Spleen (tissue), 13 donors: ENCODE measurements at places on chromosomes 7 and 10. TPM values are rescaled to one million over a fixed set of nuclear protein-coding genes. Genes with fewer than 3 reads are reported as not detected.

ELOVL3 gene
- total RNA-seq, result 0.51 TPM

LYZL1 gene
- total RNA-seq, result not detected

SCRN1 gene
- total RNA-seq, result 20.9 TPM

CDHR3 gene
- 3.8 TPM for total RNA-seq

HYCC1 gene
- total RNA-seq, result 45.1 TPM

PRR15 gene
- total RNA-seq, result not detected

ITPRID1 gene
- total RNA-seq, result not detected

NOD1 gene
- 38.2 TPM for total RNA-seq

SRGN gene
- 527 TPM for total RNA-seq

DNA sequence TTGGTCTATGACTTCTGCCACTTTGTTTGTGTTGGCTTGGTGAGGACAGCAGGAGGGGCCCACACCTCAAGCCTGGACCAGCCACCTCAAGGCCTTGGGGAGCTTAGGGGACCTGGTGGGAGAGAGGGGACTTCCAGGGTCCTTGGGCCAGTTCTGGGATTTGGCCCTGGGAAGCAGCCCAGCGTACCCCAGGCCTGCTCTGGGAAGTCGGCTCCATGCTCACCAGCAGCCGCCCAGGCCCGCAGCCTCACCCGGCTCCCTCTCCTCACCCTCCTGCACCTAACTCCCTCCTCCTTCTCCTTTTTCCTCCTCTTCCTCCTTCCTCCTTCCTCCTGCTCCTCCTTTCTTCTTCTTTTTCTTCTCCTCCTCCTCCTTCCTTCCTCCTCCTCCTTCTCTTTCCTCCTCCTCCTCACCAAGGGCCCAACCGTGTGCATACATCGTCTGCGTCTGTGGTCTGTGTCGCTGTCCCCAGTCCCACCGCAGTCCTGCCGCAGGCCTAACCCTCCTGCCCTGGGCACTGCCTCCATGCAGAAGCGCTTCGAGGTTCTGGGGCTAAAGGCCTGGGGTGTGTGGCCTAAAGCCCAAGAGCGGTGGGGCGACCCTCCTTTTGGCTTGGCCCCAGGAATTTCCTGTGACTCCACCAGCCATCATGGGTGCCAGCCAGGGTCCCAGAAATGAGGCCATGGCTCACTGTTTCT is 5.3 kb downstream of the EN2 start:
- DNase-seq, result peak; percentile 54
- H3K27me3 ChIP-seq, result peaks cover 100% of the 10 kb centered on the region
- peaks cover 43% of the 10 kb centered on the region for H3K4me1 ChIP-seq
- no peak overlapping the region for H3K4me3 ChIP-seq
- no peaks in the 10 kb centered on the region for H3K36me3 ChIP-seq

GRCh38 chr10:101895781-101896180 is 52.2 kb upstream of the KCNIP2 start:
- H3K27ac ChIP-seq, result no peak overlapping the region
- no peak overlapping the region for H3K4me3 ChIP-seq
- no peaks in the 10 kb centered on the region for H3K36me3 ChIP-seq
- no peak for DNase-seq

DNA sequence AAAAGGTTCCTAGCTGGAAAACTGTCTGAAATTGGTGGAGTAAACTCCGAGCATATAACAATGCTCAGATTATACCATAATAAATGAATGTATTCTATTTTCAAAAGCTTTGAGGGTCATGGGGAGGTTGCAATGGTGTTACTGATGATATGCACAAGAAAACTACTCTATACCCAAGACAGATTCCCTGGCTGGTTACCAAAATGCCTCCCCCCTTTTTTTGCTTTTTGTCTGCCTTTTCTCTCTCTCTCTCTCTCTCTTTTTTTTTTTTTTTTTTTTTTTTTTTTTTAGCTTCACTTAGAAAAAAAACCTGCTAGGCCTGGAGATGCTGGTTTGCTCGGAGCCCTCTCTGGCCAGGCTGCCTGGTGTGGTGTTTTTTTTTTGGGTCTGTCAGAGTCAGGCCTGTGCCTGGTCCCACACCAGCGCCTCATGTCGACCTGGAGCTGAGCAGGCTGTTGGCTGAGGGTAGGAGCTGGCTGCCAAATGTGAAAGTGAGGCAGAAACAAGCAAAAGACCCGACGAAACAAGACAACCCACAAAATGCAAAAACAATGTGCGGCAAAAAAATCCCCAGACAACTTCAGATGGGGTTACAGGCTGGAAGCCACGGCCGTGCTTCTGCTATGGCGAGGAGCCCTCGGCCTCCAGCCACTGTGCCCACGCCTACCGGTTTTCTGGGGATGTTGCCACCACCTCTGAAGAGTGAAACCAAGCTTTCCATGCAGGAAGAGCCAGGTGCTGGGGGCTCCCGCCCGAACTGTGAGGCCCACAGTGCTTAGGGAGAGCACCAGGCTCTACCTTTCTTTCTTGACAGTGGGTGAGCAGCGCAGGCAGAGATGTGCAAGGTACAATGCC is 59.9 kb upstream of the EFCAB10 start:
- H3K27ac ChIP-seq, result no peak overlapping the region
- no peaks in the 10 kb centered on the region for H3K4me1 ChIP-seq
- DNase-seq, result no peak

- peaks cover 18% of the 10 kb centered on the region for H3K27me3 ChIP-seq
- H3K4me3 ChIP-seq, result no peak overlapping the region
- H3K36me3 ChIP-seq, result no peaks in the 10 kb centered on the region
- no peaks in the 10 kb centered on the region for H3K4me1 ChIP-seq
- no peak overlapping the region for H3K27ac ChIP-seq
- DNase-seq, result peak; percentile 35
Observed at GRCh38 chr10:84590327-84591193, 262.2 kb downstream of the CCSER2 start.

- H3K36me3 ChIP-seq, result no peaks in the 10 kb centered on the region
- peaks cover 33% of the 10 kb centered on the region for H3K4me1 ChIP-seq
- H3K27ac ChIP-seq, result no peak overlapping the region
Observed at GRCh38 chr7:27737616-27738015, 2.3 kb upstream of the TAX1BP1 start.

DNA sequence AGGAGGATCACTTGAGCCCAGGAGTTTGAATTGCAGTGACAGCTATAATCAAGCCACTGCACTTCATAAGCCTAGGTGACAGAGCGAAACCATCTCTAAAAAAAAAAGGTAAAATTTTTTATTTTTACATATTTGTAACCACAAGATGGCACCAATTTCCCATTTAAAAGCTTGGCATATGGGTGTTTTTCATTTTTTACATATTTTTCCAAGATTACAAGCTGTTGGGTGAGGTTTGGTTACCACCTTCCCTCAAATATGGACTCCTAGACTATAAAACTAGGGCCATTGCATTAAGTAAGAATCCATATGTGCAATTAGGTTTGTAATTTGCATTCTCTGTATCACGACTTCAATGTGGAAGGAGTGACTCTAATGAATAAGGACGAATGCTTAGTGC is 129.3 kb upstream of the ACBD5 start:
- no peaks in the 10 kb centered on the region for H3K36me3 ChIP-seq
- no peak overlapping the region for H3K27ac ChIP-seq
- H3K4me3 ChIP-seq, result no peak overlapping the region
- DNase-seq, result no peak
- H3K27me3 ChIP-seq, result no peaks in the 10 kb centered on the region
- H3K4me1 ChIP-seq, result no peaks in the 10 kb centered on the region

- no peak overlapping the region for H3K27ac ChIP-seq
- H3K4me1 ChIP-seq, result no peaks in the 10 kb centered on the region
- H3K4me3 ChIP-seq, result no peak overlapping the region
- H3K36me3 ChIP-seq, result no peaks in the 10 kb centered on the region
- no peak for DNase-seq
- H3K27me3 ChIP-seq, result no peaks in the 10 kb centered on the region
Observed at GRCh38 chr7:113804475-113805095, 114.2 kb downstream of the PPP1R3A start.

- no peak for DNase-seq
- no peak overlapping the region for H3K4me3 ChIP-seq
- no peaks in the 10 kb centered on the region for H3K36me3 ChIP-seq
- no peaks in the 10 kb centered on the region for H3K4me1 ChIP-seq
- H3K27me3 ChIP-seq, result no peaks in the 10 kb centered on the region
- no peak overlapping the region for H3K27ac ChIP-seq
Observed at GRCh38 chr7:108063520-108063933, 60.6 kb upstream of the LAMB1 start.

DNA sequence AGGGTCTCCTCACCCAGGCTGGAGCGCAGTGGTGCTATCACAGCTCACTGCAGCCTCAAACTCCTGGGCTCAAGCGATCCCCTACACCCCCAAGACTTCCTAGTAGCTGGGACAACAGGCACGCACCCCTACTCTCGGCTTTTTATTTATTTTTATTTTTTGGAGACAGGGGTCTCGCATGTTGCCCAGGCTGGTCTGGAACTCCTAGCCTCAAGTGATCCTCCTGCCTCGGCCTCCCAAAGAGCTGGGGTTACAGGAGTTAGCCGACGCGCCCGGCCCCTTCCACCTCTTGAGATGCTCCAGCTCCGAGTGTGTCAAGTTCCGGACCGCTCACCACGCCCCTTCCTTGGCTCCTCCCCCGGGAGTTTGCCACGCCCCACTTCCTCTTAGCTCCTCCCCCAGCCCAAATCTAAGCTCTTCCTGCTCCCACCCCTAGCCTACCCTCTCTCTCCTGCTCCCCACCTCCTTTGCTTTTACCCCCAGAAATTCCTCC is 6.3 kb downstream of the NAT16 start:
- no peak overlapping the region for H3K27ac ChIP-seq
- H3K36me3 ChIP-seq, result no peaks in the 10 kb centered on the region
- peaks cover 100% of the 10 kb centered on the region for H3K27me3 ChIP-seq
- peaks cover 50% of the 10 kb centered on the region for H3K4me1 ChIP-seq
- no peak overlapping the region for H3K4me3 ChIP-seq

DNA sequence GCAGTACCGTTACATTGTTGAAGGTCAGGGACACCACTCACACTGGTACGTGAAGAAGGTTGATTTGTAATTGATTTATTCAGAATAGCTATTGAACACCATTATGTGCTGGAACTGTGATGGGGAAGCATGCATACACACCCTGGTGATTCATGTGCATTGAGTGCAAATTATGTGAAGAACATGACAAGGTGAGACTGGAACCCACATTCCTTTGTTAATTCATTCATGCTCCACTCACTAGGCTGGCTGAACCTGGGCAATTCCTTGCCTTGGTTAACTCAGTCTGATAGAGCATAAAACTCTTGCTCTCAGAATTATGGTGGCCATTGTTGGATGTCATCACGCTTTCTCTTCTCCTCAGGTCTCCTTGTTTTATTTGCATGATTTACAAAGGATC is 67.3 kb upstream of the TPK1 start:
- no peak for DNase-seq
- H3K27me3 ChIP-seq, result no peaks in the 10 kb centered on the region
- no peak overlapping the region for H3K4me3 ChIP-seq
- H3K36me3 ChIP-seq, result no peaks in the 10 kb centered on the region
- peaks cover 9% of the 10 kb centered on the region for H3K4me1 ChIP-seq

- H3K4me3 ChIP-seq, result no peak overlapping the region
- no peaks in the 10 kb centered on the region for H3K36me3 ChIP-seq
- DNase-seq, result peak; percentile 15
- no peaks in the 10 kb centered on the region for H3K4me1 ChIP-seq
- H3K27me3 ChIP-seq, result no peaks in the 10 kb centered on the region
Observed at GRCh38 chr7:152485826-152486225, 50.0 kb upstream of the KMT2C start.
